Iris pigment epithelial cell (primary cell): ENCODE measurements at places on chromosomes 11 and 22.
A peak's percentile ranks its signal among the peaks of the same experiment; 100 is the strongest.

- DNase-seq: no peak
Observed at GRCh38 chr11:119666061-119666460, 62.9 kb downstream of the NECTIN1 start.

DNA sequence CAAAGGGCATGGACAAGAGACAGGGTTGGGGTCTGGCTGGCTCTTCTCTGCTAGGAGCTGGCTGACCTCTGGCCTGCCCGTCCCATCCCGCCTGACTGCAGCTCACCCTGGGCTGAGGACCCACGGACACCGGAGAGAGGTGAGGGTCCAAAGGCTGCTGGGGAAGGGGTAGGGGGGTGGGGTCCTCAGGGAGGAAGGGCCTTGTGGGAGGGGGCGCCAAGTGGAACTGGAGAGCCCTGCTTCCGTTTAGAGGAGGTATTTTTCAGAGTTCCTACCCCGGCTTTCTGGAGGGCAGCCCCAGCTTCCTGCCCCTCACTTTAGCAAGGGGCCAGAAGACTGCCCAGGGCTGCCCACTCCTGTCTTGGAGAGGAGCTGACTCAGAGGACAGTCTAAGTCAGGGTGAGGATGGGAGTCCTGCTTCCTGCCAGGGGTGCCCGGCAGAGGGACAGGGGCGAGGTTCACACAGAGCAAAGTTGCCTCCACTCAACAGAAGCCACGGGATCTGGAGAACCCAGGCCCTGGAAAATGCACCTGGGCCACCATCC lies 7.1 kb downstream of the LARGE2 start:
- no peak for DNase-seq

DNA sequence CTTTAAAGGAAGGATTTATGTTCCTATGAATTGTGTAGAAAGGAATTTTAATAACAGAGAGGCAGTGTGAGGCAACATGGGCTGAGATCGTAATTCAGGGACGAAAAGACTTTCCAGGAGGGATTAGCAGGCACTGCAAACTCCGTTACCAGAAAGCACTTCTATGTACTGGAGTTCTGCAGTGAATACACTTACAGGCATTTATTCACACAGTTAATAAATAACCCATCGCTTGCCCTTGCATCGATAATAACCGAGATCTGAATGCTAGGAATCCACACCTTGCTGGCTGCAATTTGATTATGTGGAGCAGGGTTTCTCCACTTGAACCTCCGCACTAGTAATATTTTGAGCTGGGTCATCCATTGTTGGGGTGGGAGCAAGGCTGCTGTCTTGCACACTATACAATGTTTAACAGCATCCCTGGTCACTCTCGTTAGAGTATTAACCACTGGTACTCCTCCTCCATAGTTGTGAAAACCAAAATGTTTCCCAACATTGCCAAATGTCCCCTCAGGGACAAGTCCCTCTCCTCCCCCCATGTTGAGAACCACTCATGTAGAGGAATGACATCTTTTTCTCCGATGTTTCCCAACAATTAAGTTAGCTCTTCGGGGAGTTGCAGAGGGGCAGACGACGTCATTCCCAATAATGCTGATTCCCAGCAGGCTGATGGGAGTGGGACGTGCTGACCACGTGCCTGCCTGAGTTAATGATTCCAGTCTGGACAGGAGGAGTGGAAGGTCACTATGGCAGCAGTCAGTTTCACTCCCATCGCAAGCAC lies 99.5 kb downstream of the SNX19 start:
- no peak for DNase-seq

DNA sequence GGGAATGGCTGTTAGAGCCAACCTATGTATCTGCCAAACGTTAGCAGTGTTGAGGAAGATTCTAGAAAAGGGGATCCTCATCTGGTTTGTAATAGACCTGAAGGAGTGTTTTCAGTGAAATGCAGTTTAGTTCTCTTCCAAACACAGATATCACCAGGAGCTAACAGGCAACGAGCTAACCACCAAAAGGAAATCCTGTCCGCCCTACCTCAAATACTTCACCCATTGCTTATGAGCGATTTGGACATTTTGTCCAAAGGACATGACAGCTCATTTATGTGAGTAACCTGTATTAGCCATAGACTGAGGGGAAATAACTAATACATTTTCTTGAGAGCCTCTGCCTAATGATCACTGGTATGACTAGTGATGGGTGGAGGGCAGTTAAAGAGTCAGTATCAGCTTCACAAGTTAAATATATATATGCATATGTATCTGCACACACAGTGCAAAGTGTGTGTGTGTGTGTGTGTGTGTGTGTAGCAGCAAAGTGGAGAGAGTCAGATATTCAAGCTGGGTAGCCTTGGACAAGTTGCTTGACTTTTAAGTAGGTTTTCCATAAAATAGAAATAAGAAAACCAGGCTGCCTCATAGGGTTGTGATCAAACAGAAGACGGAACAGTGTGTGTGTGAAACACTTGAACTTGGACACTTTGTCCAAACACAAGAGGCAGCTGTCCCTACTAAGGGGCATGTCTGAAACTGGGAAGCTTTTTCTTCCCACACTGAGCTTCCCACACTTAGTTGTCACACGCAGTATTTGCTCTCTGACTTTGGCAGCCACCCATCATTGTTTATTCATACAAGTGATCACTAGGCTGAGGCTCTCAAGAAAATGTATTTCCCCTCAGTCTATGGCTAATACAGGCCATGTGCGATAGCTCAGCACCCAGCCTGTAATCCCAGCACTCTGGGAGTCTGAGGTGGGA lies 940 bp upstream of the C11orf91 start:
- DNase-seq: peak; percentile 87

DNA sequence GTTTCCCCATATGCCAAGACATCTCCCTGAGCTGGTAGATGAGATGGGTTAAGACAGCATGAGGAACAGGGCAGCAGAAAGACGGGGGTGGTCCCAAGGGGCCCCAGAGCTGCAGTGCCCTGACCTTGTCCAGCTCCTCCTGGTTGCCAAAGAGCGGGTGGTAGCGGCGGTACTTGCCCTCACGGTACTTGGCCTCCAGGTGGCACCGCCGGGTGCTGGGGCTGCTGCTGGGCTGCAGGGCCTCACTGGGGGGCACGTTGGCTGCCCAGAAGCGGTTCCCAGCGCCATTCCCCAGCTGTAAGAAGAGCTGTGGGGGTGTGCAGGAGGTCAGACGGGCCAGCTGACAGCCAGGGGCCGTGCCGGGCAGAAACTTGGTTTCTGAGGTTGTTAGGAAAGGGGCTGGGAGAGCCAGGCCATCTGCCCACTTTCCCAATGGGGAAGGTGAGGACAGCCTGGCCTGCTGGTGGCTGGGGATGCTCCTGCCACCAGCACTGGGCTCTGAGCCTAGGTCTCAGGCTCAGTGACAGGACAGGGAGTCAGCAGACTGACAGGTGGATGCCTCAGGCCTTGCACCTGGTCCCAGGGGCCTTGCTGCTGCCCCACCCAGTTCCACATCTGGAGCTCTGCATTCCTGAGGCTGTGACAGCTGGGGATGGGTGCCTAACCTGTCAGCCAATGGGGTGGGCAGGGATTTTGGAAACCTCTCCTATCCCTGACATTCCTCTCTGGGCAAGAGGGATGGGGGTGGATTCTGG lies 30.0 kb upstream of the PDE2A start:
- no peak for DNase-seq

DNA sequence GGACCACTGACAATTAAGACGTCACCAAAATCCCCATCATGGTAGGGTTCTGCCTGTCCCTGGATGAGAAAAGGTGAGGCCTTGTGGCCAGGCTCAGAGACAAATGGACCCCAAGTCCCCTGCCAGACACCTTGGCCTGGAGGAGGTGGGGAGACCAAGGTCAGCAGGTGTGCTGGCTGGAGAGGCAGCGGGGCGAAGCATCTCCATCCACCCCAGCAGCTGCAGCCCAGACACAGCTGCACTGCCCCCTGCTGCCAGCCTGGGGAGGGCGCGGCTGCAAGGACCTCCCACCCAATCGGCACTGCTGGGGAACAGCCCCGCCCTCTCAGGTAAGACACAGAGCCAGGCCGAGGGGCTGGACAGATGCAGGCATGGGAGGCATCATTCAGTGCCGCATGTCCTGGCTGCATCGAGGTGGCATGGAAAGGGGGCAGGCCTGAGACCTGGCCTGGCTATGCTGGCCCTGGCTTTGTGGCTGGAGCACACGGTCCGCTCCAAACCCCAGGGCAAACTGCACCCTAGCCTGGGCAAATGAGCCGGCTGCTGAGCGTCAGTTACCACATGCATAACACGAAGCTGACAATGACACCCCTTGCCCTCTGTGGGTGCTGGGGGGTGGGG lies 12.2 kb upstream of the MFNG start:
- DNase-seq: no peak

DNA sequence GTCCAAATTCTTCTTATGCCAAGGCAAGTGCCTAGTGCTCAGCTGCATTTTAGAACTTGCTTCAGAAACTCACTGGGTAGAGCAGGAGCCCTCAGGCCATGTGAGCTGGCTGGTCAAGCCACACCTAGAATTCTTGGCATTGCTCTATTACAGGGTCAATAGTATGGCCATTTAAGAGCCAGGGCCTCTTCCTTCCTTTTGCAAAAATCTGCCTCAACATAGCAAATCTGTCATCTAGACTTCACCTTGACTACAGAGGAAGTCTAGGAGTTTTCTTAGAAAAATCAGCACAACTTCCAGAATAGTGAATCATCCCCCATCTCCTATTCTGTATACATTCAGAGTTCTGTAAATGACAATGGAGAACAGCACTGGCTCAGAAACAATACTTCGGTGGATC lies 112.0 kb upstream of the TTC12 start:
- DNase-seq: peak; percentile 26
